Midbrain (tissue), 1 donor: ENCODE measurements at places on chromosomes 7 and 10.

DNA sequence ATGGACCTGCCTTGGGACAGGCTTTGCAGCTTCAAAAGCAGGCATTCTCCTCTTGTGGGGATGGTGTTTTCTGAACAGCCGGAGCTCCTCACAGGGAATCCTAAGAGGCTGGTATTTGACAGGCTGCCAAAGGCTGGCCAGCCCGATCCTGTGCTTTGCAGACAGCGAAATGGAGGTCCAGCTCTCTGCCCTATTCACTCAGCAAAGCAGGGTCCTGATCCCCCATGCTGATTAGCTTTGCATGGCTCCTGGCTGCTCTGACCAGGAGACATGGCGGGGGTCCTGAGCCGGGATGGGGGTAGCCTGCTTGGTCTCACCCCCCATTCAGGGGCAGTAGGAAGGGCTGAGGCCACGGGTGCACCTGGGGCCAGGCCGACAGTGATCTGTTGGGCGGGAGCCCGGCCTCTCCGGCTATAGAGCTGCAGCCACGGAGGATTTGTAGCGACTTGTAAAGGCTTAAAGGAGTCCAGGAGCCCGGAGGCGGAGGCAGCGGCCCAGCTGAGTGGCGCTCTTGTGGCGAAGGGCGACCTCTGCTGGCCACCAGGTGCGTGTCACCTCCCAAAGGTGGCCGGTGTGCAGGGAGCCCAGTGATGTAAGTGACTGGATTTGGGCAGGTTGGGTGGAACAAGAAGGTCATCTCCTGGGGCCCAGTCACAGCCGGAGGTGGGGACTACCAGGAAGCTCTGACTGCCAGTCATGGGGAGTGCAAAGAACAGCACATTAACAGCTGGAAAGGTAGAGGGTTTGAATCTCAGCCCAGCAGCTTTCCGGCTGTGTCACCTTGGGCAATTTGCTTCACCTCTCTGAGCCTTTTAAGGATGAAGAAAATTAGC, 126.5 kb downstream of the ZMIZ1 start:
- peak; percentile 85 for DNase-seq

GRCh38 chr10:21401196-21401595, 124.3 kb downstream of the SKIDA1 start:
- no peak for DNase-seq

DNA sequence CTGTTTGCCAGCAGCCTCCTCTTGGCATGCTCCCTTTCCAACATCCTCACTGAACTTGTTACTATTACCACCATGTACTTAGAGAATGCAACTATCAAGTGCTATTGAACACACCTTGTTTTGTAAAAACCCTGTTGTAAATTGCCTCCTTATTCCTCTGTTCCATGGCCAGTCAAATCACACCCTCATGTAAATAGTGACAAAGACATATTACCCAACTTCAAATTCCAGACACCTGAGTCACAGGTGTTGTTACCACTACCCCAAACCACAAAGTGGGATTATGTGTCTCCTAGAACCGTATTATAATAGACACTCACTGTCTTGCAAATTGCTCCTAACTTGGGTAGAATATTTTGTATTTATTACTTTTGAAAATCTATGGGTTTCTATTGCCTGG, 263.2 kb upstream of the C7orf33 start:
- no peak for DNase-seq

DNA sequence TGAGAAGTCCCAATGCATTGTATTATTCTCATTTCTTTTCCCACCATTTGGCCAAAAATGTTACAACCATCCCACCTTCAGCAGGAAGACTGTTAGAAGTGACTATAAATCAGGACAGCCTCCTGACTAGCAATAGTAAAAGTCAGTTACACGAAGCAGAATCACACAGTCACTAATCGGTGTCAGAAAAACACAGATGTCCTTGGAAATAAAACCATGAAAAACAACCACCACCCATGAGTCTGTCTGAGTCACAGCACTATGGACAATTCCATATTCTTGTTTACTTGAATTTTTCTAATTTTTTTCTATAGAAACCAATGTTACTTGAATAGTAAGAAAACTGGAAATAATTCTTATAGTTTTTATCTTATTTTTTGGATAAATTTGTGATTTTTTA, 81.9 kb upstream of the FRMD4A start:
- no peak for DNase-seq

GRCh38 chr10:132515811-132516726, 21.5 kb upstream of the INPP5A start:
- no peak for DNase-seq

- DNase-seq, result no peak
Measured at GRCh38 chr7:107138696-107139420, 29.9 kb upstream of the HBP1 start.

DNA sequence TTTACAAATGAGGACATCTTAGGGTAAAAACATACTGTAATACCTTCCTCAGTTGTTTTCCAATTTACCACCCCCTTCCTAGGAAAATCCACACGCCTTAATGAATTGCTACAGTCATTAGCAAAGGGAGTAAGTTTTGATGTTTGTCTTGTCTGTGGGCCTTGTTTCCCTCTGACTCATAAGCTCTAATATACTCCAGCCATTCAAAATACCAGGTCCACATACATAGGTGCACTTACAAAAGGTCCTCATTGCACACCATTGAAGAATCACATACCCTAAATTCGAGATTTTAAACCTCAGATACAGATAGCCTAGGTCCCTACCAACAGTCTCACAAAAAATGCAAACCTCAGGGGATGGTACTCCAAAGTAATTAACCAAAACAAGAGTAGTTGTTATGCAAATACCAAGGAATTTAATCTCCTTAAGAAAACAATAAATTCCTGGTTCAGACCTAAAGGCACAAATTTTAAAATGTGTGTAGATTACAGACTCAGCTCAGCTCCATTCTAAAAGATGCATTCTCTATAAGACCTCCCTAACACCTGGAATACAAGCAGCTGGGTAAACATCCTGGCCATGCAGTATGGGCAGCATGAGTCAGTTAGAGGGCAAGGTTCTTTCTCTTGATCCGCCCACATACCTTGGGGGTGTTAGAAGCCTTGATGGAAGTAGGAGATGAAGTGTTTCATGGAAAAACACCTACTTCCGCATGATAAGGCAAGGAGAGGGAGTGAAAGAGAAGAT, 3.0 kb upstream of the LIPK start:
- DNase-seq, result no peak

DNA sequence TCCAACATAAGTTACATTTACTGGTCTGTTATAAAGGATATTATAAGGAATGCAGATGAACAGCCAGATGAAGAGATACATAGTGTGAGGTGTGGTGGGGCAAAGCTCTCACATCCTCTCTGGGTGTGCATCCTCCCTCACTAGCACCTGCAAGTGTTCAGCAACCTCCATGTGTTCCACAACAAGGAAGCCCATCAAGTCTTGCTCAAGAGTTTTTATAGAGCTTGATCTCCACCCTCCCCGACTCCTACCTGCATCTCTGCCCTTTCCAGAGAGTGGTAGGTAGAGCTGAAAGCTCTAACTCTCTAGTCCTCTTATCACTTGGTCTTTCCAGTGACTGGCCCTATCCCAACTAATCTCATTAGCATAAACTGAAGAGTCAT, 12.5 kb upstream of the GHITM start:
- DNase-seq, result no peak

GRCh38 chr7:71329030-71329660, 197.2 kb downstream of the GALNT17 start:
- no peak for DNase-seq

DNA sequence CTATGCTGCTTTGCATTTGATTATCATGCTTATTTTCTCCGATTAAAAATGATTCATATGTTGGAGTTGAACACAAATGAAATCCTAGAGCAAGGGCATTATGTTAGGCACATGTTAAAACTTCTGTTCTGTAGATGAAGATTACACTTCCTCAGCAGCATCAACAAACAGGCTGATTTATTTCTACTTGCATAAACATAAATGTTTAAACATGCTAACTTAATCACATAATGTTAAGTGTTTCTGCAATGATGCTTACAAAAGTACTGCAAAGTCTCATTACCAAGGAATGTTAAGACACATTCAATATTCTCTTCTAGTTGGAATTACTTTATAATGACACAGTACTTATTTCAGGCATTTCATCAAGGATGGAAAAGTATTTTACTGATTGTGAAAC, 770.8 kb downstream of the ANKRD7 start:
- DNase-seq, result no peak

- no peak for DNase-seq
Measured at GRCh38 chr10:60384708-60385398, 4.8 kb downstream of the ANK3 start.

DNA sequence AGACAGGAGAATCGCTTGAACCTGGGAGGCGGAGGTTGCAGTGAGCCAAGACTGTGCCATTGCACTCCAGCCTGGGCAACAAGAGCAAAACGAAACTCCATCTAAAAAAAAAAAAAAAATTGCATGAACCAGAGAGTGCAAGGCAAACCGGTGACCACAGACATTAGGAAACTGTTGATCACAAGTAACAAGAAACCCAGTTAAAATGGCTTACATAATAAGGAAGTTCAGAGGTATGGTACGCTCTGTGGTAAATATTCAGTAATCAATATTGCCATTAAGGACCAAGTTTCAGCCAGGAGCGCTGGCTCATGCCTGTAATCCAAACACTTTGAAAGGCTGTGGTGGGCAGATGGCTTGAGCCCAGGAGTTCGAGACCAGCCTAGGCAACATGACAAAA, 9.2 kb upstream of the NT5C2 start:
- DNase-seq, result no peak

- DNase-seq, result no peak
Measured at GRCh38 chr7:20374399-20374798, 43.7 kb downstream of the ITGB8 start.

DNA sequence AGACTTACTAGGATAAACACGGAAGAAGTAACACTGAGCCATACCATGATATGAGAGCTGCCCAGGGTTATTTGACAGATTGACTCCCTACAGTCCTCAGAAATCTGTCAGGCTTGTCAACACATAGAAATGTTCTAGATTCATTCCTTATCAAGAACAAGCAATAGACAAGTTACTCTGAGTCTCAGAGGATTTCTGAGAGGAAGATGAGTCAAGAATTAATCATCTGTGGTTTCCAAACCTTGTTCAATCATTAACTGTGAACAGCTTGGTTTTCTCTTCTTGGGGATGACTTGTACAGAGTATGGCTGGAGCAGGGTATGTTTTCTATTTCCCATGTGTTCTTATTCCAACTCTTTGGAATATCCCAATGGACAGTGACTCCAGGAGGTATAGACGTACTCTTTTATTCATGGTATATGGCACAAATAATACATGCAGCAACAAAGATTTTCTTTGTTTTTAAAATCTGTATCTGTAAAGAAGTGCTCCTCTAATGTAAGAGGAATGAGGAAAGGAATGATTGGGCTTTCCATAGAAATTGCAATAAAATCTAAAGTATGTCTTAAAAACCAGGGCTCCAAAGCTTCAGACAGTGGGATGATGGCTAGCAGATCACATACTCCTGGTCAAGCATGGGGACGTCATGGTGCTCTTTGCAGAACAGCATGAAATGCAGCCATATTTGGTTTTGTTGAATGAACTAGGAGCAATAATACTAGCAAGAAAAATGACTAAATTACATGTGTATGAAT, 11.9 kb upstream of the SFR1 start:
- no peak for DNase-seq

GRCh38 chr10:76970711-76971519, 666.7 kb downstream of the KCNMA1 start:
- DNase-seq, result no peak
